ENCODE measurements at places on chromosomes 2 and 18.

DNA sequence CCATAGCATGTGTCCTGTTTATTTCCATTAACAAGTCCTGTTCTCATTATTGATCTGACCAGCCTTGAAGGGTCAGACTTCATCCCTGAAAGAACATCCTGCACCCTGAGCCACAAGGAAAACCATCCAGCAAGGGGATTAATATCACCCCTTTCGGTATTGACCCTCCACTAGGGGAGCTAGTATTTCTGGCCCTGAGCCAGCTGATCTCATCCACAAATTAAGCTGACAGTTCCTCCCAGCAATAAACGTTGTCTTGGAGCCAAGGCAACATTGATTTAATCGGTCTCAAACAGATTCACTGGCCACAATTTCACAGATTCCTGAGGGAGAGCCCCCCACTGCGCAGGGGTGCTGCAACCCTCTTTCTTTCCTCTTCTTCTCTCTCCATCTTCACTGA, 353.1 kb upstream of the FANCL start:
- no peak for DNase-seq

DNA sequence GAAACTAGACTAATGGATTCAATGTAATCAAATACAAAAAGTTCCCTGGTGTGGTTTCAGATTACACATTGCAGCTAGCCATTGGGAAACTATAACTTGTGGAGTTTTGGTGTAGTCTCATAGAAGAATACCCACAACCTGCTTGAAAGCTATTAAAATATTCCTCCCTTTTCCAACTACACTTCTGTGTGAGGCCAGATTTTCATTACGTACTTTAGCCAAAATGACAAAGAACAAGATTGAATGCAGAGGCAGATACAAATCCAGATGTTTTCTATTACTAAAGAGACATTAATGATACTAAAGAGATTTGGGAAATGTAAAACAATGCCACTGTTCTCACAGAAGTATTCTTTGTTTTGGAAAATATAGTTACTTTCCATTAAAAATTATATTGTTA, 128.7 kb upstream of the SLC35G4 start:
- no peak for DNase-seq

DNA sequence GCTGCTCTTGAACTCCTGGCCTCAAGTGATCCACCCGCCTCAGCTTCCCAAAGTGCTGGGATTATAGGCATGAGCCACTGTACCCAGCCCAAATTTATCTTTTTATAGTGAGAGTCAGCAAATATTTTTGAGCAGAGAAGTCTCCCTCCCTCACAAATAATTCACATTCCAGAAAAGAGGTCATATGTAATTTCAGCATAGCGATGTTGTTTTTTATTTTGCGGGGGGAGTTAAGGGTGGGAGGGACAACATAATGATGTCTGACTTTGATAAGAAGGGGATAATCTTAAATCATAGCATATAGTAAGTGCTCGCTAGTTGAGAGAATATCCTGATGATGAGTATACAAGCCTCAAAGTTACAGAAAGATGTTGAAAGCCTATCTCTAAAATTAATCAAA, 1090.2 kb upstream of the ACVR2A start:
- no peak for DNase-seq

DNA sequence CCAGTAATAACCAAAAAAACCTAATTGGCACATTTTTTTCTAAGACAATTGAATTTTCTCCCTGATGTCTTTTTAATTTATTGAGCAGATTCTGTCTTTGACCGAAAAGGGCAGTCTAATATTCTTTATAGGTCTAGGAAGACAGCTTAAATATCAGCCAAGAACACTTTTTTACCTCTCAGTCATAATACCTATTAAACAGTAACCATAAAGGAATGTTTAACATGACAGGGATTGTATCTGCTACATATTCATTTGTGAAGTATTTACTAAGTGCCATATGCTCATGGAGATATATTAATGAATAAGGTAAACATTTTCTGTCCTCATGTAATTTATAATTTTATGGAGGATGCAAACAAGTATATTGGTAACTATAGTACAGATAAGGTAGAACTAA, 3.1 kb upstream of the HTR2B start:
- DNase-seq, result no peak

DNA sequence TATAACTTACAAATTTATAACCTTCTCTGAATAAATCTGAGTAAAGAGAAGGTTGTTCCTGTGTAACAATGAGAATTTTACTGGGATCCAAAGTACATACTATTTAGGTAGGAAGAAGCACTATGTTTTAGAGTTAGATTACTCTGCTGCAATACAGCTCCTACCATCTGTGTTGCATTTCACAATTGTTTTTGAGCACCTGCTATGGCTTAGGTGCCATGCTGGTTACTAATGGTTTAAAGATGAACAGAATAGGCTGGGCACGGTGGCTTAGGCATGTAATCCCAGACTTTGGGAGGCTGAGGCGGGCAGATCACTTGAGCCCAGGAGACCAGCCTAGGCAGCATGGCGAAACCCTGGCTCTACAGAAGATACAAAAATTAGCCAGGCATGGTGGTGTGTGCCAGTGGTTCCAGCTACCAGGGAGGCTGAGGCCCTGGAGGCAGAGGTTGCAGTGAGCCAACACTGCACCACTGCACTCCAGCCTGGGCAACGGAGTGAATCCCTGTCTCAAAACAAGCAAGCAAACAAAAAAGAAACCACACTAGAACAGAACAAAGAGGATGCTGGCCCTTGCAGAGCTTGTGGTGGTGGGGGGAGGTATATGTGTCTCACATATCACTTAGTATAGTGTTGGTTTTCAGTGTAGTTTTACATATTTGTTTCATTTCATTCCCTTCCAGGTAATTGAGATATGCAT, 56.7 kb downstream of the SPTBN1 start:
- no peak for DNase-seq

DNA sequence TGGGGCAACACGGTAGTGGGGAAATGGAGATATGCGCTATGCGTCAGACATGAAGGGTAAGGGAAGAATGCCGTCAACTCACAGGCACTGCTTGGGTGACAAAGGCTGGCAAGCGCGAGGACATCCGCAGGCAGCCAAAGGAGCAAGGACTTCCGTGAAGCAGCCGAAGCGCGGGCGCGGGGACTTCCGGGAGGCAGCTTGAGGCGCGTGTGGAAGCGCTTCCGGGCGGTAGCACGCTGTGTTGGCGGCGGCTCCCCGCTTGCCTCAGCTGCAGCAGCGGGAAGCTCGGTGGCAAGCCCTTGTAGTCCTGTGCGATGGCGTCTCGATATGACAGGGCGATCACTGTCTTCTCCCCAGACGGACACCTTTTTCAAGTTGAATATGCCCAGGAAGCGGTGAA, at the start of gene PSMA8:
Gene PSMA8 (plus strand): TSS at position 218 of the 400 bp plus-strand sequence. CDS start 97 bp downstream, at position 315.
- peak; percentile 71 for DNase-seq

DNA sequence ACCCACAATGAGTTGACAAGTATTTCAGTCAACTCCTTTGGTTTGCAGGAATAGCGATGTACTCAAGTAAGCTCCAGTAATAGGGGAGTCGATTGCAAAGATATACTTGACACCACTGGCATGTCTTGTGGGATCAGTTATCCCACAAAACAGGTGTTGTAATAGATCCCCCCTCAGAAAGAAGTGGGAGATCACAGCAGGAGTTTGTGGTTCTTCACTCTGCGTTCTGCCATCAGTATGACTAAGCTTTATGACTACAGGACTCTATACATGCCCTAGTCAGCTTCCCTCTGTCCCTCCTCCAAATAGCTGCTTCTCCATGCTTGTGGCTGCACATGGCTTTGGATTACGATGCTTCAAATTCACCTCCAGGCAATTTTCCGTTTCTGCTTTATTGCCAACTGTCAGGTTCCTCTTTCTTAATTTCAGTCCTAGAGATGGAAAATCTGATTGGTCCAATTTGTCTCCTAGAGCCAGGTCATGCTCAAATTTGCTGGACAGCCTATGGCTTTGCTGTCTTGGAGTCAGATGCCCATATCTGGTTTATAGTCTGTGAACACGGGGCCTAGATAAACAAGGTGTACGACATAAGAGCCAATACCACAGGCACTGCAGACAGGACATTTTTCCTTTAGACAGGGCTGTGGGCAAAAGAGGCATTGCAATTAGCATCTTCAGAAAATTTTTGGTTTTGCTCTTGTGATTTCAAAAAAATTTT, 221.7 kb downstream of the PAX3 start:
- no peak for DNase-seq

GRCh38 chr2:121008975-121009374, 273.3 kb downstream of the GLI2 start:
- DNase-seq, result no peak

- DNase-seq, result no peak
These were observed 101.8 kb downstream of the SH3BP4 start for GRCh38 chr2:235053651-235054050.

GRCh38 chr2:145407-145806, 99.1 kb upstream of the FAM110C start:
- no peak for DNase-seq

GRCh38 chr18:25976554-25976953, 113.9 kb downstream of the SS18 start:
- no peak for DNase-seq

DNA sequence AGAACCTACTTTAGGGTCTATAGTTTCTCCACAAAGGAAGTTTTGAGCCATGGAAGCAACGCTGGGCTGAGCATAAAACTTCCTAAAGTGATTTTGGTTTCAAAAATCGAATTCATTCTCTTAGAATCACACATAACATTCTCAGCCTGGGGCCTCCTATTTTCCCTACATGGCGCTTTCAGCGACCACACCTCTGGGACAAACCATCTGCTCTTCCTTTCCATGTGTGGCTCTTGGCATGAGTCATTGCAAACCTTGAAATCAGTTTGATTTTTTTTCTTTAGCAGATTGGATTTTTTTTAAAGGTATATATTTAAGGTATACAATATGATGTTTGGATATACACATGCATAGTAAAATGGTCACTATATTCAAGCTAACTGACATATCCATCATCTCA, 72.5 kb upstream of the APCDD1 start:
- DNase-seq, result no peak

GRCh38 chr2:198000417-198000816, 196.0 kb downstream of the PLCL1 start:
- DNase-seq, result no peak

- DNase-seq, result no peak
These were observed 1.9 kb downstream of the TCF7L1 start for GRCh38 chr2:85134896-85135659.

DNA sequence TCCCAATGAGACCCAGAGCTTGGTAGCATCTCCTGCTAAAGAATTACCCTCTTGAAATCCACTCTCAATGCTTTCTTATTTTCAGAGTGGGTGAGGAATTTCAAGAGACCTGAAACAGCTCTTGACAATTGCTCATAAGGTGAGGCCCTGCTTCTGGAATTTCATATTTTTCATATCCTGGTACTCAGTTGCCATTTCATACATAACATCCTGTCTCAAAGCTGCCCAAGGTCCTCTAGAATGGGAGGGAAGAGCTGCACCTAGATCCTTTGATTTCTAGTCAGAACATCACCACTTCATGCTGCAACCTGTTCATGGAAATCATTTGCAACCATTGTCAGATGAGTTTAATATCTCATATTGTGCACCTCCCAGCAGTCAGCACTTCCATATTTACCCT, 404.8 kb upstream of the GALNT5 start:
- no peak for DNase-seq

DNA sequence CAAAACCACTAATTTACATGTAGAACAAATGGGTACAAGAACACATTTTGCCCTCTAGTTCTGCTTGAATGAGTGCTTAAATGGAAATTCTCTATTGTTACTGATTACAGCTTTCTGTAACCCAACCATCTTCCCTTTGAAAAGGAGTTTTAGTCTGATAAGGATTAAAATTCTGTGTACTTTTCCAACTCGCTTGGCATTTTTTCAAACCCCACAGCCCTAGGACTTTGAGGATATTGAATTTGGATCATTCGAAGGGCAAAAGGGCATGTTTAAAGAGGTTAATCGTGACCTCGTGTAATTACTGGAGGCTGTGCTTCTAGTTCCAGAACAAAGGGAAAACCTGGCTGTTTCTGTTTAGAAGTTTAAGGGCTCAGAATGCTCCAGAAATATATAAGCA, 432.3 kb downstream of the PID1 start:
- no peak for DNase-seq

DNA sequence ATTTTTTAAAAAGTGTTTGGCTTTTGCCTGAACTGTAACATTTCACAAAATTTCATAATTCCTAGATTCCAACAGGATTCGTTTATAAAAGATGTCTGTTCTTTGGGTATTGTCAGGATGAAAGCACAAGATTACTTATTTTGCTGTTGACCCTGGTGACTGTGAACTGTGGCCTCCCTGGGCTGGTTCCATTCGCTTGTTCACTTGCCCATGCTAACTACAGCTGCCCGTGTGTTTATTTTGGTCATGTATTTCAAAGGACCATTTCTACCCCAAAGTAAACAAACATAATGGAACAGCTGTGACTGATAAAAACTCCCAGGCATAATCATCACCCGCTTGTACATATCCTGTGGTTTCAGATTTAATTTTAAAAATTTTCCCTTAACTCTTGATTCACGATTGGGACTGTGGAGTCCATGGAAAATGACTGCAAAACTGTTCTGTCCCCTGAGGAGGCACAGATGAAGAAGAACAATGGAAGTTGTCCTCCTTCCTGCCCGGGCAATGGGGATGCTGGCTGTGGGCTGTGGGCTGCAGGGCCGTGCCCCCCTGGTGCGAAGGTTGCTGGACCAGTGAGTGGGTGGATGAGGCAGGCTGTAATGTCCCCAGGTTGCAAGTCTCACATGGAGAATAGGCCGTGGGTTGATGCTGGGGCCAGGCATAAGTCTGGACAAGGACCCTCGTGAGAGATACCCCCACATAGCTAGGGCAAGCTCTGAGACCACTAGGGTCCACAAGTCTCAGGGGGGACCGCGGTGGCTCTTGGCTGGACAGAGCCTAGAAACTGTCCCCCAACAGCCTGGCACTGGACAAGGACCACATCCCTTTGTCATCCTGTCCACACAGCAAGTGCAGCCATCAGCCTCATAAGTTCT, 28.9 kb upstream of the HDAC4 start:
- DNase-seq, result no peak

DNA sequence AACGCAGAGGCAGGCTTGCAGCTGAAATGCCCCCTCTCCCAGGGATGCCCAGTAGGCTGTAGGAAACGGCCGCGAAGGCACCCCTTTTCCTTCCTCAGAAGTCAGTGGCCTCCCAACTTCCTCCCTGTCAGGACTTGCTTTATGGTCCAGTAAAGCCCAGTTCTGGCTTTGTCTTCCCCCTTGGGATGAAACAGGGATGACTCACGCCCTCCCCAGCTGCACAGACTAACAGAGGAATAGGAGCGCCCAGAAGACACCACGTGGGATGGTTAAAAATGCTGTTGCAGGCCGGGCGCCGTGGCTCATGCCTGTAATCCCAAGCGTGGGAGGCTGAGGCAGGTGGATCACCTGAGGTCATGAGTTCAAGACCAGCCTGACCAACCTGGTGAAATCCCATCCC, 6.9 kb downstream of the CREG2 start:
- DNase-seq, result no peak
